Effector CD4-positive, alpha-beta T cell (primary cell): ENCODE measurements at places on chromosomes 1 and 21.

GRCh38 chr1:226248091-226248490, 24.6 kb downstream of the MIXL1 start:
- DNase-seq = no peak

DNA sequence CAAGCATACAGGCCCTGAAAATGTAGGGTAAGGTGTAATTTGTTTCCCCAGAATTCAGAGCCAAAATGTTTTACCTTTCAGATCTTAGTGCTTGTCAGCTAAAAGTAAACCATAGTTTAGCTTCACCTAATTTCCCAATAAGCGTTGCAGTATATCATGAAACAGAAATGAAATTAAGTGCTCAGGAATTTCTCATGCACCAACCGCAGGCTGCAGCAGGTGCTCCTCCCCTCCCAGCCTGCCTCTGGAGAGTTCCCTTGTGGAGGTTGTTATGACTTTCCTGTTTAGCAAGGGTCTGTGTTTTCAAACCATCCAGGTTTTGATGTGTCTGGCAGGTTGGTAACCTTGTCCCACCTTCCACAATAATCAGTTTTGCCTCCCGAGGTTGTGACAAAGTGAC, 118.5 kb downstream of the HLX start:
- DNase-seq = no peak

DNA sequence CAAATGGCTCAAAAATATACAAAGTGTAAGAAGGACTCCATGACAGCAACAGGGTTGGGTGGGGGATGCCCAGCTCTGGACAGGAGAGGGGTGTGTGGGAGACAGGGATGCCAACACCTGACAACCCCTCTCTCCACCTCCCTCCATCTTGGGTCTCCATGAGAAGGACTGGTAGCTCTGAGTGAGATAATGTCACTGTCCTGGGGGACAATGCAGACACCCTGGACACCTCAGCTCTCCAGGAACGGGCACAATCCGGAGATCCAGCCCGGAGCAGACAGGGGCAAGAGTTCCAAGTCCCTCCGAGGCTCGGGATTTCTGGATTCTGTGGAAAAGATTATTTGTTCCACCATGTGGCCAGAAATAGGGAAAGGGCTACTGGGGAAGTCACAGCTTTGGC, 122.5 kb downstream of the GLIS1 start:
- DNase-seq = no peak

DNA sequence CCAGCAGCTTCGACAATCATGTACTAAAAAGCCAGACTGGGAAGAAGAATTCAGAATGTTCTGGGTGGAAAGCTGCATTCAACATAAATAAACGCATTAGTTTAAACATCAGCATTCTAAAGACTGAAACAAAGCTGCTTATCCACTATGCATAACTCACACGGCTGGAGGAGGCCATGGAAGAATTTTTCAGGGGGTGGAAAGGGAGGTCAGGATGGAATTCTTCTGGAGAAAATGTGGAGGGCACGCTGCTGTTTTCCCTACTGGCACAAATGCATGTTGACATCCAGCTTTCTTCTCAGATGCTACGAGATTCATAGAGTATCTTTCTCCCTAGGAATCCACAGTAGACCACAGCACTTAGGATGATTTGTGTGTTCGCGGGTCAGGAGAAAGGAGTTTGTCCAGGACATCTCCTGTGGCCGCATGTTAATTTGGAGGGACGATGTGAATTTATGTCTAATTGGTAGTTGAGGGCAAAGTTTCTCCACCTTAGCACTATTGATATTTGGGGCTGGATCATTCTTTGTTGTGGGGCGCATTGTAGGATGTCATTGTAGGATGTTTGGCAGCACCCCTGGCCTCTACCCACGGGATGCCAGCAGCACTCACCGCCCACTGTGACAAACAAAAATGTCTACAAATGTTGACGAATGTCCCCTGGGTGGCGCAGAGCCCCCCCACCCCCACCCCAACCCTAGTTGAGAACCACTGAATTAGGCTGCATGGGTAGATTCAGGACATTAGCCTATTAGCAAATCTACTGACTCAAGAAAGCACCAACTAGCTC, 86.5 kb upstream of the KAZN start:
- no peak for DNase-seq

GRCh38 chr1:211639475-211640300, 35.7 kb downstream of the NEK2 start:
- DNase-seq = no peak

DNA sequence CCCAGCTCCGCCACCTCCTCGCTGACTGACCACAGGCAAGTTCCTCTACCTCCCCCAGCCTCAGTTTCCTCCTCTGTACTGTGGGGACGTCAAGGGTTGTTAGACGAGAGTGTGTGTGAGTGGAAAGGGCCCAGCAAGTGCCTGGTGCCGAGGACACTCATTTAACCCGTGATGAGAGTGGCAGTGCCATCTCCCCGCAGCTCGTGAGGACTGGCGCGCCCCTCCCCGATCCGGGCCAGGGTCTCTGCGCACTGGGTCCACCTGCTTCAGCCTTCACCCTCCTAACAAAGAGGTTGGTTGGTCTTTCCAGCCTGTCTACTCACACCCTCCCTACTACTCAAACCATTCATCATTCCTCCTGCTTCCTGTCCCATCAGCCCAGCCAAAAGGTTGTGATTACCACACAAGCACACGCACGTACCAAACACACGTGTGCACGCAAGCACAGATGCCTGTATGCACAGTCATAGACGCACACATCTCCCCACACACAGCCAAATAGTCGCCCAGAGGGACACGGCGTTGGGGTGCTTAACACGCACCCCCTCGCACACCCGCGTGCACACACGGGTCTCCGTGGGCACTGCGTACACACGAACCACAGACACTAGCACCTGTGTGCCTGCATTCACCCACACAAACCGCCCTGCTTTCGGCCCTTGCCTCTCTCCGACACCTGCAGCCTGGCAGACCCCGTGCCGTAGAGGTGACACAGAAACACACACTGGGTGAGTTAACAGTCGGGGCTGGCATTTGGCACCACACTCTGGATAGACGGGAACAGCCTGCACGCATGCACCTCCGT, 39.3 kb downstream of the TAS1R2 start:
- DNase-seq = no peak

DNA sequence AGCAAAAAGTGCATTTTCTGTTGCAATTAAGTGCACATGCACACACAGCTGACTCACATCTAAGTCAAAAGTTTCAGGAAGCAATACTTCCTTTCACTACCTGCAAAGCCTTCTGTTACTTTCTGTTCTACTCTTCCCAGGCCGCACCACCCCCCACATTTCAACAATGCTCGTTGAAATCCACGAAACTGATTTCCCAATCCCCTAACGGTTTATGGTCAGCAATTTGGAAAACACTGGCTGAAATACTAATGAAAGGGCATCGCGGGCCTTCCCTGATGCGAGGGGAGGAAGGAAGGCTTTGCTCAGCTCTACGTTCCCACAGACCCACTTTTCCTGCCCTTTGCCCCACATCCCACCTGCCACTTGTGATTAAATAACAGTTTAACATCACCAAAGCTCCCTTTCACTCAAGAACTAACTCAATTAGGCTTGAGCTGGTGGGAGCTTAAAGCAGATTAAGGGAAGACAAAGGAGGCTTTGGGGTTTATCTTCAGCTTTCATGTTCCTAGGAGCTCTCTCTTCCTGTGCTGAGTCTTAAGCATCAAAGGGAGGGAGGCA, 243.2 kb upstream of the RAB4A start:
- no peak for DNase-seq

- DNase-seq = no peak
Observed at GRCh38 chr1:71586030-71586429, 505.2 kb upstream of the ZRANB2 start.

DNA sequence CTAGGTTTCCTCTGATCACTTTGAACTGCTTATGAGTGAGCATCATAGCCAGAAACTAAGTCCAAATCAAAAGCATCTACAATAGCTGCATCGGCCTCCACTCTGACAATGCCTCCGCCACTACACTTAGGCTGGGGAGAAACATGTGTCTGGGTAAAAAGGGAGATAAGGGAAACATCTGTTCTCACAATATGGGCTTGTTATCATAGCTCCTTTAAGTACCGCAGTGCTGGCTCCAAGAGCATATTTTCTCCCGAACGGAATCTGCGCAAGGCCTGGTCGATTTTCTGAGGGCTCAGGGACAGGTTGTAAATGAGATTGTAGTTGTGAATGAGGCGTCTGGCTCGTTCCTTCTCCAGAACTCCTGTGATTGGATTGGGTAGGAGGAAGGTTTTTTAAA, 63.9 kb upstream of the CYP2J2 start:
- DNase-seq = no peak

- DNase-seq = peak; percentile 57
Observed at GRCh38 chr1:100400404-100400803, 48.1 kb downstream of the CDC14A start.

- no peak for DNase-seq
Observed at GRCh38 chr1:64039390-64039926, 164.0 kb upstream of the UBE2U start.

DNA sequence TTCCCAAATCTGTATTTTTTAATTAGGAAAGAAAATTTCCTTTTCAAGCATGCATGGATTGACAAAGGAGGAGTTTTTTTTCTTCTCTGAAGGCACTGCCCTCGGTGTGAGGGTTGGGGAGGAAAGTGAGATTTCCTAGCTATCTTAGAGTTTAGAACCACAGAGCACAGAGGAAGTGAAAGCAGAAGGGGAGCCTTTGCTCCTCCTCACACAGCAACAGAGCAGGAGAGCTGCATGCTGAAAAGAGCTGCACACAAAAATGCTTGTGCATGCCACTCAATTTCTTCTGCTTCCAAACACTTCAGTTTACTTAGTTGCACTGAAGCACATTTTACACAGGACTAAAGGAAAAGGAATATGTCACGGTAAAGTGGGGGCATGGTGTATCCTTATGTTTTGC, 308.1 kb downstream of the GPATCH2 start:
- DNase-seq = no peak

GRCh38 chr1:193219391-193219790, 33.0 kb upstream of the B3GALT2 start:
- DNase-seq = no peak

- no peak for DNase-seq
Observed at GRCh38 chr1:71908303-71908702, 374.0 kb downstream of the NEGR1 start.

GRCh38 chr1:159712080-159712479, 2.3 kb downstream of the CRP start:
- no peak for DNase-seq

- no peak for DNase-seq
Observed at GRCh38 chr1:67013573-67013972, 40.4 kb downstream of the SLC35D1 start.

- DNase-seq = no peak
Observed at GRCh38 chr1:51093581-51093980, 8.4 kb upstream of the C1orf185 start.
